Stimulated activated CD8-positive, alpha-beta memory T cell treated with anti-CD3 and anti-CD28 coated beads, Interleukin-15, amount 100 ng/mL, for 4 hours (primary cell): ENCODE measurements at places on chromosomes 12 and 14.

- no peak for DNase-seq
Measured at GRCh38 chr12:27244689-27245488, 803 bp downstream of the STK38L start.

DNA sequence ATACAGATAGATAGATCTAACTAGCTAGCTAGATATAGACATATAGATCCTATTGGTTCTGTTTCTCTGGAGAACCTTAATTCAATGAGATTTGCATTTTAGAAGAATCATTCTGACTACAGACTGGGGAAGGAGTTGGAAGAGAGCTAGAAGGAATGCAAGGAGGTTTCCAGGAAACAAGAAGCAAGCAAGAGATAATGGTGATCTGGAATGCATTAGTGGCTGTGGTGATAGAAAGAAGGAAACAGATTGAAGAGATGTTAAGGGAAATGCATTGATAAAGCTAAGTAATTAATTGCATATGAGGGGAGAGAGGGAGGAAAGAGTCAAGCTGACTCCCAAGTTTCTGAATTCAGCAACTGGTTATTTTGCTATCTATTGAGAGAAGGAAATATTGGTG, 42.7 kb downstream of the DBX2 start:
- no peak for DNase-seq

DNA sequence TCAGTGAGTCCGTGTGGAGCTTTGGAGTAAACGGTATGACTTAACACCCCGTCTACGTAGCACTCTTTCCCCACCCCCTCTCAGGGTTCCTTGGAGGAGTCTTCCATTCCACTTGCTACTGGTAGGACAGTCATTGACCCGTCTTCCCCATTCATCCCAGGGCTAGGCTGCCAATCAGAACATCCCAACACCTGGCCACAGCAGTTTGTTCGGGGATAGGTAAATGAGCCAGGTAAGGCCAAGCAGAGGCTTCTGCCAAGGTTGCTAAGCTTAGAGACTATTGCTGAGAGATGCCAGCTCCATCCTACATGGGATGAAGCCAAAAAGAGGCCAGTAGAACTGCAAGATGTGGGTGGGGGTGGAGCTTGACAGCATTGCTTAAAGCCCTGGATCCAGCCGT, 130.8 kb downstream of the BCL11B start:
- DNase-seq = no peak

- DNase-seq = peak; percentile 8
Measured at GRCh38 chr14:65847075-65847847, 434.7 kb downstream of the FUT8 start.

DNA sequence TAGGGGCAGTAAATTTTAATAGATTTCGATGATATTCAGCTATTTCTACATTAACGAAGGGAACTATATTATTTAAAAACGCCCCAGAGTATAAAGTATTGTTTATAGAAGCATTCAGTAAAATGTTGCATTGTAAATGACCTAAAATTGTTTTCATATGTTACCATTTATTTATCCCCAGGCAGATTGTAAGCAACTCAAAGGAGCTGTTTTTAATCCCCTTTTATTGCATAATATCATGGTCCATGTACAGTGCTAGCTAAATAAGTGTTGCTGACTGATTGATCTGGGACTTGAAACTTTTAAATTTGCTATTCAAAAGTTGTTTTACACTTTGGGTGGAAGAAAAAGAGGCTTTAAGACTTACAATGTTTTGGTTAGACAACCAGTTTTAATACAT, 199.0 kb upstream of the SLC38A2 start:
- DNase-seq = no peak

DNA sequence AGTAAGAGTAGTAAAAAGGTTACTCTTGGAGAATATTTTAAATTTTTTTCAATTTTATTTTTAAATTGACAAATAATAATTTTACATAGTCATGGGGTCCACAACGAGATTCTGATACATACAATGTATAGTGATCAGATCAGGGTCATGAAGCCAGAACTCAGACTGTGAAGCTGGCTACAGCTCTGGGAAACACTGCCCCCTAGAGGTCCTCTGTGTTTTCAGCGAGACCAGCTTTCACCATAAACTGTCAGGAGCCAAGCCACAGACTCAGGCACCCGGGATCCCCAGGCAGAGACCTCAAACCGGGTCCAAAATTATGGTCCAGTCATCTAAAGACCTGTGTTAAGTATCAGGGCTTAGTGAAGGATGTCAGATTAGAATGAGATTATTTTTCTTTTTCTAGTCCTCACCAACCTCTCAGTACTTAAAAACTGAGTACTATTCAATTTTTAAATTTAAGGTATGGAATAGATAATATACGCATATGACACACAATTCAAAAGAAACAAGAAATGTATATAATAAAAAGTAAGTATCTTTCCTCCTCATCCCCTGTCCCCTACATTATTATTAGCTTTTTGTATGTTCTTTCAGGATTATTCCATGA, 397.1 kb downstream of the MDGA2 start:
- DNase-seq = no peak

- no peak for DNase-seq
Measured at GRCh38 chr14:57068511-57068910, 200.2 kb downstream of the EXOC5 start.

- no peak for DNase-seq
Measured at GRCh38 chr12:116166306-116166705, 111.2 kb downstream of the MED13L start.

GRCh38 chr12:100576331-100577036, 3.0 kb downstream of the GAS2L3 start:
- DNase-seq = no peak

DNA sequence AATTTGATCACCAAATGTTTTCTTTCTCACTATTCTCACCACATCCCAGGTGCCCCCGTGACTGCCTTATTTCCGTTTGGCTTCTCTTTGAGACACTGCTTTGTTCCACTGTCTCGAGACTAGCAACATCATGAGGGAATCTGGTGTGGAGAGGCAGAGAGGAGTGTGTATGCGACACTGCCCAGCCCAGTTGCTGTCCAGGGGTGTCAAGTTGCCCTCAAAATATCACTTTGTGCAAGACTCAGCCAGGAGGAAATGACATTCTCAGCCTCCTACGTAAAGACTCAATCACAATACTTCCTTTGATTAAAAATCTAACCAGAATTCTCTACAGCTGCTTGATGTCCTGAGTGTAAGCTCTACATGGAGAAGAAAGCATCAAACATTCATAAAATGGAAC, 48.2 kb upstream of the EEA1 start:
- DNase-seq = no peak

DNA sequence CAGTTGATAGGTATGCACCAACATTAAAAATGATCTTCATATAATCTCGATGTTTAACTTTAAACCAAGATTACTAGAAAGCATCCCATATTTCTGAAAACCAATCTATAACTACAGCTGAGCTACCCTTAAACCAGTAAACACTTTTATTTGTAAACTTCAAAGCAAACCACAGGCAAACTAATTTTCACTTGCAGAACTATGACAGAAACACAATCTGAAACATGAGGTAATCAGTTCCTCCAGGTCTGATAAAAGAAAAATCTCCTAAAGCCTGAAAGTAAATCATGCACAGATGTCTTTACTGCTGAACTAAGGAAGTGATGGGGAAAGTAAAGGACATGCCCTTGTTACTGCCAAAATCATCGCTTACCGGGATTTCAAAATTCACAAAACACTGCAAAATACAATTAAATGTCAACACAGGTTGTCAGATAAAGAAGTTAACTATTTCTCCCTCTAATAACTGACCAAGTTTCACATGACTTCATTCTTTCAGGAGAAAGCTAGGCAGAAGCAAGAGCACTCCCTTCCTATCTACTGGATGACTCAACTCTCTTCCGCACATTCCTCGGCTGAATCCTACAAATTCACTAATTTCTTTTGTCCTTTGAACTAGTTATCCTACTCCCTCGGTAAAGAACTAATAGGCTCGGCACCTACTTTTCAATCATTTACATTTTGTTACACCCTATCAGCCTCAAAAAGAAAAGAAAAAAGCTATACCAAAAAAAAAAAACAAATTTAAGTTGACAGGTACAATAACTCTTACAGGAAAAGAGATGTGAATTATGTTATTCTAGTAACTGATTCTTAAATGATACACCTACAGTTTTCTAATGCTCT, 1.4 kb downstream of the EEA1 start:
- no peak for DNase-seq

DNA sequence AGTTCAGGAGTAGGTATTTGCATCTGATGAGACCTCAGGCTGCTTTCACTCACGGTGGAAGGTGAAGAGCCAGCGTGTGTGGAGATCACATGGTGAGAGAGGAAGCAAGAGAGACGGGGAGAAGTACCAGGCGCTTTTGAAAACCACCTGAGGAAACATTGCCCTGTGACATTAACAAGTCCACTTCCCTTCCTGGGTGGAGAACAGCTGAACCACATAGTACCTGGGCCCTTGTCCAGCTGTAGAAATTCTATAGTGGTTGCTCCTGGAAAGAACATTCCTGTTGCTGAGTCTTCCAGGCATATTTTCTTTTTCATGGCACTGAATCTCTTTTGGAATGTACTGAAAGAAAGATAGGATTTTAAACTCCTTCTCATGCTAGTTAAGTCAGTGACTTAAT, 87.3 kb upstream of the RIN3 start:
- no peak for DNase-seq

GRCh38 chr14:104023325-104024055, 62.0 kb upstream of the ASPG start:
- DNase-seq = no peak

GRCh38 chr12:94511506-94511905, 51.8 kb upstream of the CEP83 start:
- no peak for DNase-seq

DNA sequence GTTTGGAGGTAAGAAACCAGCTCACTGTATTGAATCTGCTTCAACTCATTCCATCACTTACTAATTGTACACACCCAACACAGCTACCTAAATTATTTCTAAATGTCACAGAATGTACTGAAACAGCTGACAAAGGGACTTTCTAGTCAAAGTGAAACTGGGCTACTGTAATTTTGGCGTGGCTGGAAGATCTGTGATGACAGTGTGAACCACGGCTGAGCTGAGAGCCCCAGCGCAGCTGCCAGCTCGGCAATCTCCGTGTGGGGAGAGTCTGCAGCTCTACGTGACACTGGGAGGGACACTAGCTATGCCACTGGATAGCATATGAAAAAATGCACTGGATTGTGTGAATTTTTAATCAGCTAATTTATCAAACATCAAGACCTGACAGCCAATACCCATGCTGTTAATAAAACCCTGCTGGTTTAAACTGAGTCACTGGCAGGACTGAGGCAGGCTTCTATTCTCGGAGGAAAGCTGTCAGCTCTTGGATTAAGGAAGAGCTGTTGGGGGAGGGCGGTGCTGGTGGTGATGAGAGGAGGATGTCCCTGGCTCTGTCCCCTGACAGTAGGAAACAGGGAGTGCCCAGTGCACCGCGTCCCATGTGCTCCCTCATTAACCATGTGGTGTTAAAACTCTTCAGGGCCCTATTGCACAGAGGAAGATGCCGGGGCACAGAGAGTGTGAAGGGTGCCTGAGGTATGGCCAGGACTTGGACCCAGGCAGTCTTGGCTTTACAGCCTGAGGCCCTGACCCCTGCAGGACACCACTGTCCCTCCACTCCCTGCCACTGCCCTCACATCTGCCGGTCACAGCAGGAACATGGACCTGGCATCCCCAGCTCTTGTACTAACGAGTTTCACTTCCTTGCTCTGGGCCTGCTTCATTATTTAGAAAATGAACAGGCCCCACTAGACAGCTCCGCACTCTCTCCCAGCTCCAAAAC, 13.3 kb downstream of the SLC15A4 start:
- no peak for DNase-seq

- no peak for DNase-seq
Measured at GRCh38 chr12:10142976-10143589, 13.1 kb upstream of the CLEC7A start.
